ENCODE measurements at places on chromosomes 6 and 20. TPM values are rescaled to one million over a fixed set of nuclear protein-coding genes. Genes with fewer than 3 reads are reported as not detected.

ZGPAT gene
- total RNA-seq, result 28.7 TPM

SLC26A8 gene
- not detected for total RNA-seq

HNF4A gene
- total RNA-seq, result 19.9 TPM

LSM2 gene
- 74.5 TPM for total RNA-seq

HLA-DOA gene
- total RNA-seq, result 2.5 TPM

ATP9A gene
- total RNA-seq, result 43.5 TPM

NNAT gene
- 114 TPM for total RNA-seq

TAAR9 gene
- not detected for total RNA-seq

TUBB2B gene
- 37.8 TPM for total RNA-seq

SLC32A1 gene
- not detected for total RNA-seq

LKAAEAR1 gene
- total RNA-seq, result not detected

ETV7 gene
- total RNA-seq, result 1.7 TPM

DOK5 gene
- 2.2 TPM for total RNA-seq

CDYL gene
- total RNA-seq, result 74.1 TPM

BMP7 gene
- 287 TPM for total RNA-seq

CST9 gene
- total RNA-seq, result not detected

SLC17A2 gene
- total RNA-seq, result 0.21 TPM

ATP6V1G2 gene
- 1.6 TPM for total RNA-seq

CRISP3 gene
- total RNA-seq, result 120 TPM

SAMD5 gene
- 9.2 TPM for total RNA-seq

PROKR2 gene
- total RNA-seq, result 5.9 TPM

KCNB1 gene
- total RNA-seq, result 0.95 TPM

OR2J3 gene
- not detected for total RNA-seq

UNC5CL gene
- 5.1 TPM for total RNA-seq

REM1 gene
- not detected for total RNA-seq

CAP2 gene
- 9.3 TPM for total RNA-seq

TRIM31 gene
- 1.8 TPM for total RNA-seq
